ENCODE measurements at places on chromosomes 3 and 15.

DNA sequence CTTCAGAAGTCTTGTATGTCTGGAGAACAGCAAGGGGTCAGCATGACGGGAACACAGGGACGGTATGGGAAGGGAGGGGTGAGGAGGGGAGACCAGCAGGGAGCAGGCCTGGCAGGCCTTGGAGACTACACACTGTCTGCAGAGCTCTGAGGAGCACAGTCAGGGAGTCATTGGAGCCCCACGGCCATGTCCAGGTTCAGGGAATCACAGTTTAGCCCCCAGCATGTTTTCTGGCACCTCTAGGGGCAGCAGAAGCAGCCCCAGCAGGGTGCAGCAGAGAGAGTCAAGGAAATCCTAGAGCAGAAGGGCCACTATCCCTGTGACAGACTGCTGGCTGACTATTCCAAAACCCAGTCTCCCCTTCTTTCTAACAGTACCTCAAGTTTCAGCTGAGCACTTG, 3.2 kb downstream of the LAMP3 start:
- DNase-seq: no peak

- no peak for DNase-seq
These were observed 49.4 kb downstream of the MYZAP start for GRCh38 chr15:57640930-57641682.

DNA sequence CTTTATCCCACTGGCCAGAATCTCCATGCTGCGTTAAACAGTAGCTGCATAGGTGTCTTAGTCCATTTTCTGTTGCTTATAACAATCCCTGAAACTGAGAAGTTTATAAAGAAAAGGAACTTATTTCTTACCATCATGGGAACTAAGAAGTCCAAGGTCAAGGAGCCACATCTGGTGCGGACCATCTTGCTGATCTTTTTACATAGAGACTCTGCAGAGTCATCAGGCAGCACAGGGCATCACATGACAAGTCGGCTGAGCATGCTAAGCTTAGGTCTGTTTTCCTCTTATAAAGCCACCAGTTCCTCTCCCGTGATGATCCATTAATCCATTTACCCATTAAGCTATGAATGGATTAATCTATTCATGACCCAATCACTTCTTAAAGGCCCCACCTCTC, 22.4 kb upstream of the FAM174B start:
- DNase-seq: no peak

- no peak for DNase-seq
These were observed 61.8 kb downstream of the SENP2 start for GRCh38 chr3:185647880-185648210.

DNA sequence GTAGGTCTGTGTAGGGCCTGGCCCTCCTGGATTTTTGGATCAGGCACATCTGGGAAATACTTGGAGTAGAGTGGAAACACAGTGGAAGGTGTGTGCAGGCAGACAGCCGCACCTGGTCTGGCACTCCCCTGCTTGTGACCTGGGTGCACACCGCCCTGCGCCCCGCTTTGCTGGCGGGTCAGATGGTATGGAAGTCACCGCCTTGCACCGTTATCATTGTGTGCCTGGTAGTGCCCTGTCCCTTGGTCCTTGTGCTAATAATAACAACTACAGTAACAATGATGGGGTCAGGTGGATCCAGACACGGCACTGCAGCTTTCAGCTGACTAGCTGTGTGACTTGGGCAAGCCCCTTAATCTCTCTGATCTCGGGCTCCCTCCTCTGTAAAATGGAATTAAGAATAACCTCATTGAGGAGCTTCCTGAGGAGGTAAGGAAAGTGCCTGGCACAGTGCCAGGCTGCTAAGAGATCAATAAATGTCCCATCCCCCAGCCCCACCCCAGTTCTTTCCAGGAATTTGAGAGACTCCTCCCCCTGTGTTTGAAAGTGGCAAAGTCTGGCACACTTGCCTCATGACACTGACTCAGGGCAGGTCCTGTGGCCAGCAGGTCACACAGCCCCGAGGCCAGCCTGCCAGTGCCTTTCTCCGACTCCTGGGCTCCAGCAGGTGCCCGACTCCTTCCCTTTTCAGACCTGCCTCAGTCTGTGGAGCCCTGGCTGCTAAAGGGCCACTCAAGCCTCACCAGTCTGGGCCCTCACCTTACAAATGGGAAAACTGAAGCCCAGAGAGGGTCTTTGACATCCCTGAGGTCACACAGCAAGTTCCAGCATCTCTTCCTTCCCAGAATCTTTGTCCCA, 9.8 kb downstream of the ISG20 start:
- DNase-seq: no peak

DNA sequence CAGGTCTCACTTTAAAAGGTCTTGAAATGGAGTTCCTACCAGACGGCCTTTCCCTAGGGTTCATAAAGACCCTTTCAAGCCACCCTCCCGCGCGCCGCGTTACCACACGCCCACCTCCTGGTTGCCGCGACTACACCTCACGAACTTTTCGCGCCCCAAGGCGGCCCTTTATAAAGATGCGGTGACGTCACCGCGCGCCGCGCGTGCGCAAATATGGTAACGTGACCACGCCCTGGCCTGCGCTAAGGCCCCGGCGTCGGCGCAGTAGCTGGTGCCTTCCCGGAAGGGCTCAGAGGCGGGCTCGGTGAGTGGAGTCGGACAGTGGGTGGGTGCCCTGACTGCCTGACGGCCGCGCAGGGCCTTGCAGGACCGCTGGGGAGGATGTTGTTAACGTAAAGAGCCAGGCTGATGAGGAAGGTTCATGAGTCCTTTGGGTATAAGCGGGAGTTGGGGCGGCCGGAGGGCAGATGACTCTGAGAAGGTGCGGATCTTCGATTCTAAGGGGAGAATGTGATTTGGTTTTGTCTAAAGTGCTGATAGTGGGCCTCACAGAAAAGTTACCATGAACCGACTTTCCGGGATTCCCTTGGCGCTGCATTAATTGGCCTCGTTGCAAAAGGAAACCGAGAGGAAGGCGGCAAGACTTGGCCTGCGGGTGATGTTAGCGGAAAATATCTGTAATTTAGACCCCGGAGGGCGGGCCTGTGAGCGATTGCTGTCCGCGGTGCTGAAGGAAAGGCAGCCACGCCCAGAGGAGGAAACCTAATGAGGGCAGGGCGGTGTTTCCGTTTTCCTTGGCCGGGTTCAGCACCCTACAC, 54.4 kb downstream of the FEZF2 start:
- DNase-seq: peak; percentile 88

DNA sequence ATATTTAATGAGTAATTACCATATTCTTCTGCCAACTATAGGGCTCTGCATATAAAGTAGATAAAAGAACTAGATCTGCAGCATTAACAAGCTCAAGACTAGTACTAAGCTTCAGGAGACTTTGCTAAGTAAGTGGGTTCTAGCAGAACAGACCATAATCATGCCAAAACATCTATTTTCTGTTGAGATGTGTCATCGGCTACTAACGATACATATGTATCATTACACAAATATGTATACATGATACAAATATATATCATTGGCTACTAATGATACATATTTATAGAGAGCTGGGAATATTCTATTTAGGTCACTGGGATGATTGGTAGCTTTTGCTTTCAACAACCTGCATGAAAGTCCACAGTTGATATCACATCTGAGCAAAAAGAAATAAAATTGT, 185.8 kb upstream of the DCBLD2 start:
- DNase-seq: no peak

- DNase-seq: no peak
These were observed 24.3 kb downstream of the ATP10A start for GRCh38 chr15:25838871-25839195.

GRCh38 chr15:73141216-73141900, 89.1 kb downstream of the NEO1 start:
- DNase-seq: no peak

- DNase-seq: no peak
These were observed 212.7 kb upstream of the PPP2R3A start for GRCh38 chr3:135752851-135753250.

DNA sequence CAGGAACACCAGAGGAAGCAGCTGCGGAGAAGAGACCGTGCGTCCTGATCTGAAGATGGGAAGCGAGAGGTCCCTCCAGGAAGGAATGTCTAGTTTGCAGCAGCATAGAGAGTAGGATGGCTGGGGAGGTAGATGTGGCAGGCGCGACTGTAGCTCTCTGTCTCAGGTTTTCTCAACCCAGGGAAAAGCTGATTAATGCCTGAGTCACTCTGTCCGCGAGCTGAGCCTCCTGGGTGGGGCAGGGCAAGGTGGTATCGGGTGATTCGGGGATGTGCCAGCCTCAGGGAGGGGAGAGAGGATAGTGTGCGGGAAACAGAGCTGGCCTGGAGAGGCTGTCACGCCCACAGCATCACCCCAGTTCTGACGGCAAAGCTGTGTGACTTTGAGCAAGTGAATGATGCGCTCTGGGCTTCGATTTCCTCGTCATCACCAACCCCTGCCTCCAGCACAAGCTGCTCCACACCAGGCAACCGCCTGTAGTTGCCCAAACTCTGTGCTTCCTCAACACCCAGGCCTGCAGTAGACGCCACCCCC, 28.4 kb downstream of the CPN2 start:
- peak; percentile 57 for DNase-seq

- DNase-seq: no peak
These were observed 1.3 kb downstream of the CCR3 start for GRCh38 chr3:46243560-46243959.

GRCh38 chr15:40233727-40234577, 4.9 kb upstream of the PAK6 start:
- DNase-seq: no peak

All from T1000 (cell line).